Activated T-helper 1 cell treated with anti-CD3 and anti-CD28 coated beads, Interleukin-12 subunit alpha, Interleukin-12 subunit beta, Interleukin-2, Interleukin-4 antibody, amounts not matched to agents 30 ng/mL and 10 ng/mL and 1 ng/mL, durations not matched to agents 14 hours and 24 hours and 36 hours (primary cell): ENCODE measurements at places on chromosomes 3 and 15. TPM values are rescaled to one million over a fixed set of nuclear protein-coding genes. Genes with fewer than 3 reads are reported as not detected.

SLC12A1 gene
- total RNA-seq = not detected in 2 replicates

CORO2B gene
- 0.10 TPM in 1 of 2 replicates, not detected in the other for total RNA-seq

DNA sequence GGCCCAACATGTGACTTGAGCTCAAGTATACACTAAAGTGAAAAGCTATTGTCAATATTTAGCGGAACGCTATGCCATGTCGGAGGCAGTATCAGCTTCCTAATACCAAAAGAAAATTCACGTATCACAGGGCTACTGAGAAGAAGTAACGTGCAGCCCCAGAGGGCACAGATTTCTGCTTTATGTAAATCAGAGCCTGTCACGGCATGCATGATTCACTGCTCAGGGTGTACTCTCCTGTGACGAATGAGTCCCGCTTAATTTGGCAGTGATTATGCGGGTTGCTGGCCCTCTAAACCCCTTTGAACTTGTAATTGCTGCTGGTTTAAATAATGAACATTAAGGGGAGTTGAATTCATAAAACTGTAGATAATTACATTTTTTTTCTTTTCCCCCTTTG is 85.3 kb downstream of the MEIS2 start:
- no peak for DNase-seq

- DNase-seq = no peak
Observed at GRCh38 chr3:195868336-195868865, 40.0 kb downstream of the TNK2 start.

- no peak for DNase-seq
Observed at GRCh38 chr15:99169769-99170311, 65.0 kb downstream of the SYNM start.
